Stimulated activated CD4-positive, alpha-beta T cell treated with anti-CD3 and anti-CD28 coated beads, Interleukin-1b, Interleukin-23, amount 100 ng/mL, for 24 hours (primary cell): ENCODE measurements at places on chromosomes 12 and 14.
A peak's percentile ranks its signal among the peaks of the same experiment; 100 is the strongest.

GRCh38 chr14:58812050-58812910, 174.5 kb downstream of the DACT1 start:
- no peak for DNase-seq

- DNase-seq = peak; percentile 40
Observed at GRCh38 chr12:51827925-51828818, 20.3 kb downstream of the FIGNL2 start.

DNA sequence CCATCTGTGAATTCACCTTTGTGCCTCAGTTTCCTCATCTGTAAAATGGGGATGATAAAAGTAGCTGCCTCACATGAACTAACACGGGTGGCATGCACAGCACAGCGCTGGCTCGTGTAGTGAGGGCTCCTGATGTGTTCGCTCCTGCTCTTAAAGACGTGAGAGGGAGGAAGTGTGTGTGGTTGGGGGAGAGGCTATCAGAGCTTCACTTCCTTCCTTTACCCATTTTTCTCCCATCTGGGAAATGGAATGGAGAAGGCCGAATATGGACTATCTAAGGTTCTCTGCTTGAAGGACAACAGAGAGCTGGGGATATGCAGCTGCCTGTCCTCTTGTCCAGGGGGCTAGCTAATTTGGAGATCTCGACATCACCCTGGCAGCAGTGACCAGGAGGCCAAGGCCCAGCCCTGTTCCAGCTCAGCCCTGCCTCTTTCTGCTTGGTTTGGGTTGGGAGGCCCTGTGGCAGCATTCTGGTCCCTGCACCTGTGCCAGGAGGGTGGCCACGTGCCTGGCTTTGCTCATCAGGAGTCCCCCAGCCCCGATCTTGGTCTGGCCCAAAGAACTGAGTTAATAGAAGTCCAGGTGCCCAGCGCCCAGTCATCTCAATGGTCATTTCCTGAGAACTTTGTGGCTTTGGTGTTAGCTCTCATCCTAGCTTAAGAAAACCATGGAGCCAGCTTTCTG, 44.5 kb upstream of the ESRRB start:
- DNase-seq = no peak

DNA sequence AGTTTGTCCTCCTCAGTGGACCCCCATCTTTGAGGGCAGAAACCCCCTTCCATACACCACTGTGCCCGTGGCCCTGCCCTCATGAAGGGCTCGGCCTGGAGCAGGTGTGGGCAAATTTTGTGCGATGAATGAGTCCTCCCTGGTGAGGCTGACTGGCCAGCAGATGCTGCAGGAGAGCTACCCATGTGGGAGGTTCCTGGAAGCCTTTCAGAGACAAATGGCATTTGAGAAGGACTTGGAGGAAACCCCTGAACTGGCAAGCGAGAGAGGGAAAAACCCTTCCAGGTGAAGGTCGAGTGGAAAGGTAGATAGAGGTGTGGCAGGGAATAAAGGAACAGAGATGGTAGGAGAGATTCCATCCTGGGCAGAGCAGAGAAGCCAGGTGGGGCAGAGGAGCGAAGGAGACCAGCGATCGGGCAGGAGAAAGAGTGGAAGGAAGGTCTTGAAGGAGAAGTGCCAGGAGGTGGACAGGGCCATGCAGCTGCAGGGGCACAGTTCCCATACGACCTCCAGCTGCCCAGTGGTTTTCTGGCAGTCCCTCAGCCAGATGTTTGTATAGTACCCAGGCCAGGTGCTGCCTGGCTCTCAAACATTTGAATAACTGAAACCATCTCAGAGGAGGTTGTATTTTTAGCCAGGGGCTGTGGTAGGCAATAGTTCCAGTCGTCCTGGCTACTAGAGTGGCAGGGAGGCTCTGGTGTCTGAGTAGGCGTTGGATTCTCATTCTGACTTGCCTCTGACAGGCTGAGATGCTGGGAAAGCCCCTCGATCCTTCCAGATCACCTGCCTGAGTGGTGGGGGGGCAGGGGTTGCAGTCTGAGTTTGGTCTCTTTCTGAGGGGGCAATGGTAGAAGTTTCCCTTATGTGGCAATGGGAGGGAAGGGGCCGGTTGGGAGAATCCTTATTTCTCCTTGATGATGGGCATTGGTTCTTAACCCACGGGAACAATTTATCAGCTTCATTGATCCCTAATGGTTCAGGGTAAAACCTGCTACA, 40.1 kb downstream of the FBXL14 start:
- DNase-seq = no peak

DNA sequence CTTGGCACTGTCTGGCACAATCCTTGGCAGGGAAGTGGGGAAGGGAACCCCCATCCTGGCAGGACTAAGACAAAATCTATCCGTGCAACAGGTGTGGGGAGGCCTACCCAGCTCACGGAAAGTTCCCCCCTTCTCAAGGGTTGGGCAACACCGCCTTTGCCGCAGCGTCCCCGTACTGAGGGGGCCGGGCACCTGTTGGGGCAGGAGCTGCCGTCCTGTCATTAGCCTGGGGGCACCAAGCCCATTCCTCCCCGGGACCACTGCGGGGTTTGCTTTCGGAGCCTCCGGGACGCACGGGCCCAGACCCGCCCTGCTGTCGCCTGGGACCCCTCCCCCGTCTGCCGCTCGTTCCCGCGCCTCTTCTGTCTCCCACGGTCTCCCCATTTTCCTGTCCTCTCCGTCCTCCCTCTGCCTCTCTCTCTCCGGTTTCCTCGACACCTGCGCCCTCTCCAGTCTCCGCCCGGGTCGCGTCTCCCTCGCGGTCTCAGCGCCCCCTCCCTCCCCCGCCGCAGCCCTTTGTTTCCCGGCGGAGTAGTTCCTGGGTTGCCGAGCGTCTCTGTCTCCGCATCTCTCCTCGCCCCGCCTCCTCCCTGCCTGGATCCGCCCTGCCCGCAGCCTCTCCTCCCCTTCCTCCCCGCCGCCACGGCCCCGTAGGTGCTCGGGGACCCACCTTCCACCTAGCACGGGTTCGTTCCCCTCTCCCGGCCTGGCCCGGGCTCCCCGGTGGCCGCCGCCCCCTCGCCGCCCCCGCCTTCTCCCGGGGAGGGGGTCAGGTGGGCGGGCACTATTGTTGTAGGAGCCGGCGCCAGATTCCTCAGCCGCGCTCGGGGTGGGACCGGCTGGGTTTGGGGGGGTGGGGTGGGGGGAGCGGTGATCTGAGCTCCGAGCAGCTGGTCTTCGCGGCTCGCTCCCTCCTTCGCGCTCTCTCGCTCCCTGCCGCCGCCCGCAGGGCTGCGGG, at the start of gene CACNB3:
CACNB3 (plus strand) TSS at position 624 of the 958 bp plus-strand sequence. CDS start 434 bp downstream, outside the sequence.
- peak; percentile 38 for DNase-seq

GRCh38 chr14:39015360-39015961, 87.6 kb downstream of the SEC23A start:
- no peak for DNase-seq

DNA sequence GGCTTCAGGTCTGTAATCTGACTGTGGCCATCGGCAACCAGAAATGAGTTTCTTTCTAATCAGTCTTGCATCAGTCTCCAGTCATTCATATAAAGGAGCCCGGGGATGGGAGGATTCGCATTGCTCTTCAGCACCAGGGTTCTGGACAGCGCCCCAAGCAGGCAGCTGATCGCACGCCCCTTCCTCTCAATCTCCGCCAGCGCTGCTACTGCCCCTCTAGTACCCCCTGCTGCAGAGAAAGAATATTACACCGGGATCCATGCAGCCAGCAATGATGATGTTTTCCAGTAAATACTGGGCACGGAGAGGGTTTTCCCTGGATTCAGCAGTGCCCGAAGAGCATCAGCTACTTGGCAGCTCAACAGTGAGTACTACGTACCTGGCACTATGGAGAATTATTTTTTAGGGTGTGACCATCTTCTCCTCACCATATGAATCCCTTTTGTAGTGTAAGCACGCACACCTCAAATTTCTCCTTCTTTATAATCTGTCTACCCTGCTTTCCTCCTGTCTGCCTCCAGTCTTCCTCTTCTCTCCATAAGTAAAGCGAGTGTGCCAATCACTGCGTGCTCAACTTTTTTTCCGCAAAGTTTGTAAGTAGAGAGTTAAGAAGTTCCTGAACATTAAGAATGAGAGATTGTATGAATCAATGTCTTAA, at the start of gene TPH2:
TPH2 (plus strand) TSS at position 118 of the 658 bp plus-strand sequence; CDS start at position 260, 142 bp downstream.
- peak; percentile 7 for DNase-seq

- DNase-seq = no peak
Observed at GRCh38 chr14:68959035-68959434, 20.1 kb downstream of the ACTN1 start.

GRCh38 chr12:75183967-75184366, 25.7 kb downstream of the KCNC2 start:
- no peak for DNase-seq

- DNase-seq = peak; percentile 60
Observed at GRCh38 chr12:57001448-57001906, 4.9 kb downstream of the ZBTB39 start.

GRCh38 chr12:75856235-75856634, 175.3 kb downstream of the PHLDA1 start:
- no peak for DNase-seq

DNA sequence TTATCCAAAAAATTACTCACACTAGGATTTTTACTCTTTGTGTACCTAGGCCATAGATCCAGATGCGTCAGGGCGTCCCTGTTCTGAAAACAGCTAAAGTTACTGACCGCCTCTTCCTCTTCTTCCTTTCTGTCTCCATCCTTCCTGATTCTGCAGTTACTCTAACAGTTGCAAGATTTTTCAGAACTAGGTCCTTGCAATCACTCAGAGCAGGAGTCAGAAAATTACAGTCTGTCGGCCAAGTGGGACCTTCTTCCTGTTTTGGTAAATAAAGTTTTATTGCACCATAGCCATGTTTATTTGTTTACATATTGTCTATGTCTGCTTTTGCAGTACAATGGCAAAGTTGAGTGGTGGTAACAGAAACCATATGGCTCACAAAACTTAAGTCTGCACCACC, 25.6 kb upstream of the FGF6 start:
- DNase-seq = no peak

DNA sequence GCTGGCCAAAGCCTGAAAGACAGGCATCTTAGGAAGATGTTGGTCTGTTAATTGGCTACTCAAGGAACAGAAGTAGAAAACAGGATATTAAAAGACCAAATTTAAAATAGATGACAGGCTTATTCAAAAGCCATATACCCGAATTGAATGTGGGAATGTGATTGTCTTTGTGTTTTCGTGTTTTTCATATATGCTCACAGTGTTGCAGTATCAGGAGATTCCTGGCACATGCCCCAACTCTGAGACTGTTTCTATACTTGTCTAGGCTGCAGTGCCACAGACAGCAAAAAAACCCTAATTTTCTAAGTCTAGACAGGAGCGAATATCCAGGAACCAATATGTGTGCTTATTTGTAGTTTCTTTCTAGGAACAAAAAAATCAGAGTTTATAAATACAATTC, 57.4 kb upstream of the KRR1 start:
- no peak for DNase-seq

- DNase-seq = no peak
Observed at GRCh38 chr14:102019006-102019540, 54.7 kb downstream of the DYNC1H1 start.

DNA sequence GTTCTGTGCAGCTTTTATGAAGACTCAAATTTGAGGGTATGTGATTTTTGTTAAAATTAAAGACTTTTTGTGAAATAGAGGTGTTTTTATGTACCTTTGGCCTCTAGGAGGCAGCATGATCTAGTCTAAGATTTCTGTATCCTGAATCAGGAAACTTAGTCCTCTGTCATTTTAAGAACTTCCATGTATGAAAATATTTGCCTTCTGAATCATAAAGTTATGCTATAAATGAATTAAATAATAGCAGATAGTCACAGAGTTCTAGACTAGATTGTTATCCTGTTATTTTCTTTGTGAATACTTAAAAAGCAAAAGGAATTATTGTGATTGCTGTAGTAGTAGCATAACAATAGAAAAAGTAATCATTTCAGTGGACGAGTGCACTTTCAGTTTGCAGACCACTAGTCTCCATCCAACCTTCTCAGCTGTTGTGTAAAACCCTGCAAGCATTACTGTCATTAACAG, 56.3 kb downstream of the FGD4 start:
- no peak for DNase-seq

GRCh38 chr14:99037777-99038430, 234.1 kb downstream of the BCL11B start:
- no peak for DNase-seq

DNA sequence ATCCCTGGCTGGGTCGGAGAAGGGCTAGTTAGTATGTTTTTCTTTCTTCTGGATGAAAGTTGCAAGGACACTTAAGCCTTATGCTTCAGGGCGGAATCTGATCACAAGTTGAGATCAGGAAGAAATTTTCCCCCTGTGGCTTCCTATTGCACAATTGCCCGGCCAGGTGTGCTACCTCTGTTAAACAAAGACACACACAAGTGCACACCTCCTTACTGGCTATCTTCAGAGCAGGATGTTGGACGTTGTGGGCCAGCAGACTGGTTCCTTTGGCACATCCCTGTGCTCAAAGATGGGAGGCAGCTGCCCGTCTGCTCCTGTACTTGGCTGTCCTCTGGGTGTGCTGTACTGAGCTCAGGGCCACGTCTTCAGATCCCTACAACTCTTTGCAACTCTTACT, 19.1 kb downstream of the ETV6 start:
- no peak for DNase-seq

DNA sequence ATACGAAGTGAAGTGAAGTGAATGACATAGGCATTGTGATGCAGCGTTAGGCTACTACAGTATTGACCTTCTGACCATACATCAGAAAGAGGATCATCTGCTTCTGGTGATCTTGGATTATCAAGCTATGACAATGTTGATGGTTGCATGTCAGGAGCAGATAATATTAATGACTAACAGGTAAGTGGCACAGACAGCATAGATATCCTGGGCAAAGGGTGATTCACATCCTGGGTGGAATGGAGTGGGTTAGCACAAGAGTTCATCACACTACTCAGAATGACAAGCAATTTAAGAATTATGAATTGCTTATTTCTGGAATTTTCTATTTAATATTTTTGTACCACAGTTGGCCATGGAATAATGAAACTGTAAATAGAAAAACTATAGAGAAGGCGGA, 397.9 kb upstream of the ATP2B1 start:
- DNase-seq = no peak

DNA sequence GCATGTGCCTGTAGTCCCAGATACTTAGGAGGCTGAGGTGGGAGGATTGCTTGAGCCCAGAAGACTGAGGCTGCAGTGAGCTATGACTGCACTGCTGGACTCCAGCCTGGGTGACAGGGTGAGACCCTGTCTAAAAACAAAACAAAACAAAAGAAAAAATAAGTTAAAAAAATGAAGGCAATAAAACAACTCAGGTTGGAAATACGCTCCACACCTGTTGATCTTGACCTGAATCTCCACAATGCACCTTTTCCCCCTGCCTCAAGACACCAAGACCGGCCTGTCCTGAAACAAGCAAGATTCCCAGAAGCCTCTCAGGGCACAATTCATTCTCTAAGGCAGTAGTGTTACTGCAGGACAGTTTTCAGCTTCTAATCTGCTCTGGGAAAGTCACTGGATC, 20.8 kb upstream of the CEBPE start:
- DNase-seq = no peak
